ENCODE measurements at places on chromosomes 2 and 18.

GRCh38 chr18:25305584-25305983 lies 46.4 kb downstream of the ZNF521 start:
- no peak for DNase-seq

GRCh38 chr2:182980115-182980514 lies 58.1 kb downstream of the NCKAP1 start:
- DNase-seq, result no peak

DNA sequence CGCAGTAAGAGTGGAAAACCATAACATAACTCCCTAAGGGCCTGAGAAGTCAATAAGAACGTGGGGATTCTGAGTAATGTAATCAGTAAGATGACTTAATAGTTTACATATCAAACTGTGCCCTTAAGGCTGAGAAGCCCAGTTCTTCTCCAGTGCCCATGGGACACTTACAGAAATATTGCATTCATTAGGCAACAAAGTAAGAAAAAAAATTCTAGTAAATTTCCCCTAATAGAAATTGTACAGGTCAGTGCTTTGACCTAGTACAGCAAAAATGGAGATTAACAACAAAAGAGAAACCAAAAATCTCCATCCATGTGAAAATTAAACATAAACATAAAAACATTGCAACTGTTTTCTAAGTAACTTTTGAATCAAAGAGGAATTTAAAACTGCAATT lies 139.8 kb upstream of the HS6ST1 start:
- no peak for DNase-seq

GRCh38 chr2:61951881-61952280 lies 46.4 kb downstream of the COMMD1 start:
- DNase-seq, result no peak

DNA sequence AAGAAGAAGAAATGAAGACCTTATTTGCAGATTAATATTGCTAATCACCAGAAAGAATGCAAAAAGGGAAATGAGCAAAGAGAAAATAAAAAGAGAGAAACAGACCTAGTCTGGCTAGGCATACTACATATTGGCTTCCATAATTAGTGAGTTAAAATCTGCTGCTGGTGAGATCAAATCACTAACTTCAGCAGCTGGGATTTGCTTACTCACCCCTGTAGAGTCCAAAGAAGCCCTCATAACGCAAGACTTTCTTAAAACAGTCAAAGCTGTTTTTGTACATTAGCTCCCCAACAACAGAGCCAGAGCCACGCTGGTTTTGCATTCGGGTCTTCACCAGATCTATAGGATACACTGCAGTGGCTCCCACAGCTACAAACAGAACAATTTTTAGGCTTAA lies 80.9 kb downstream of the SLC25A12 start:
- DNase-seq, result no peak

DNA sequence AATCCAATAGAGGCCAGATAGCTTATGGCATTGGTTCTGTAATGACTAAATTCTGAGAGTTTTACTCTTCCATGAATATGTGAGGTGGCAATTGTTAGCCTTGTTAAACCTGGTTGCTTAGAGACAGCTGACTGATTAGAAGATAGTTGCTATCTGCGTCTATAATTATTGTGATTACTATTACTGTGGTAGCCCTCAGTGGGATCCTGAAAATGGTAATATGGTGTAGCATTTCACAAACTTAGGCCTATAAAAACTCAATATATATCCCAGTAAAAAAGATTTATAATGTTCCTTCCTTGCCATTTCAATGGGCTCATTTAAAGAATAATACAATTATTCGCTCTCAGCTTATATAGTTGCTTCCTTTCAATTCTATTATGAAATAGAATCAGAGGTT lies 405.8 kb upstream of the CDH2 start:
- no peak for DNase-seq

GRCh38 chr2:213286161-213286560 lies 1.9 kb downstream of the SPAG16 start:
- DNase-seq, result no peak

GRCh38 chr2:47174733-47175361 lies 19.7 kb upstream of the STPG4 start:
- DNase-seq, result no peak

GRCh38 chr2:233996461-233996860 lies 54.0 kb upstream of the SPP2 start:
- DNase-seq, result no peak

DNA sequence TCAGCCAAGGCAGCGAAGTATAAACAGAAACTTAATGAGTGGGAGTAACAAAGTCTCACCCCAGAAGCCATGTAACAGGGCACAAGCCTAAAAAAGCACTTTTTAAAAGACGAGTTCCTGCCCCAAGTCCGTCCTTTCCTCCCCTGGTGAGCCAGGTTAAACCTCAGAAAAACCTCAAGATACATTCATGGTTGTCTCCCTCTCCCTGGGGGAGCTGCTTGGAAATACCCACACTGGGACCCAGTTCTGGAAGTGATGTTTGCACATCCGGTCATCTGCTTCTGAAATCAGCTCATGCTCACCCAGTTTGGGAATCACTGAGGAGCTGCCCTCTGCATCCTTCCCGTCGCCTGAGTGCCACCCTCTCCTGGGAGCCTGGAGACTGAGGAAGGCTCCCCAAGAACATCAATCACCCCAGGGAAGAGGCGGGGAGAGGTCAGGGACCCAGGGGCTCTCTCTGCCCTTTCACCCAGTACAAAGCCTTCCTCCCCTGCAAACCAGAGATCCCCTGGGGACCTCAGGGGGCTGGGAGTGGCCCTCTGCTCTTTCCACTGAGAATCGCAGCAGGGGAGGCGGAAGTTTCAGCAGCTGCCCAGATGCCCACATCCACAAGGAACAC lies 150.6 kb upstream of the AGAP1 start:
- DNase-seq, result no peak

- no peak for DNase-seq
Observed at GRCh38 chr2:142944264-142944663, 66.8 kb downstream of the KYNU start.

- DNase-seq, result no peak
Observed at GRCh38 chr18:55097456-55098170, 138.4 kb upstream of the CCDC68 start.

DNA sequence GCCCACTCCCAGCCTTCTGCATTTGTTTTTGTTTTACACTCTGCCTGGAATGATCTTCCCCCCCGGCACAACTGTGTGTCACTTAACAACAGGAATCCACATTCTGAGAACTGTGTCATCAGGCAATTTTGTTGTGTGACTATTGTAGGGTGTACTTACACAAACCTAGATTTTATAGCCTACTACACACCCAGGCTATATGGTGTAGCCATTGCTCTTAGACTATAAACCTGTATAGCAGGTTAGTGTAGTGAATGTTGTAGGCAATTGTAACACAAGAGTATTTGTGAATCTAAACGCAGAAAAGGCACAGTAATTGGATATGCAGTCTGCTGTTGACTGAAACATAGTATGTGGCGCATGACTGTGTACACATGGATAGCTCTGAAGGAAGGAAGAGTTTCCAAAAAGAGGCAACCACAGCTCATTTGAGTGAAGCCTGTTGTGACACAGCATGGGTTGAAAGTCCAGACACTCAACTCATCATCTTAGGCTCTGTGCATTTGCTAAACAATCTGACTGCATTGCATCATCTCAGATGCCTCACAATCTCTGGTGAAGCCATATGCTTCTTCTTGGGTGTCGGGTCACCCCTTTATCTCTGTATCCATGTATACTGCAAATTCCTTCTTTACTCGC lies 506.6 kb upstream of the SPHKAP start:
- DNase-seq, result no peak

GRCh38 chr18:25805323-25805722 lies 285.1 kb downstream of the SS18 start:
- no peak for DNase-seq

DNA sequence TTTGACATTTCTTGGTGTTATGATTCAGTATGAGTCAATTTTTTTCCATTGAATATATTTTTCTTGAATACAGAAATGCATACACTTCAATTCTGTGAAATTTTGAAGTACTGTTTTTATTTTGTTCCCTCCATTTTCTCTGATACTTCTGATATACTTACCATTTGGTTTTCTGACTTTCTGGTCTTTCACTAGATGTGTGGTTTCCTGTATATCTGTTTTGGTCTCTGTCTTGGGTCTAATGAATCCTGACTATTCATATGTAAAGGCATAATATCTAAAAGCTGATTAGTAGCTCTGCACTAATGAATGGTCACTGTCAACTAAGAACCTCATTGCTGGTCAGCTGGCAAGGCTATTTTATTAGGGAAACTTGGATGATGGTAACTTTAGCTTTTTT lies 345.6 kb downstream of the GRB14 start:
- DNase-seq, result no peak

DNA sequence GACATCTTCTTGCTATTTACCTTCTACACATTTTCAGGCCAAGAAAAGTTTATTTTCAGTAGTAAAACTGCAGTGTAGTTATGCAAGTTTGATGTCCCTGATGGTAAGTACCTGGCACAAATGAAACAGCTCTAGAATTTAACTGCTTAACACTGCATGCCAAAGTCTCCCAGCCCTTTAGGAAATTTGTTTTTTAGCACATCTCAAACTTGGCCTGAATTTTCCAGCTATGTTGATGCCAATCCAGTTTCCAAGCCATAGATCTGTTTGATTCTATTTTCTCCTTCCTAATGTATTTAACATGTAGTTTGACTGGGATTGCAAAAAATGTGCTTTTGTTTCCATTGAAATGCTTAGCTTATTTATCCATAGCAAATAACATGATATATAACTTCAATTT lies 29.3 kb upstream of the ZNF385B start:
- no peak for DNase-seq

DNA sequence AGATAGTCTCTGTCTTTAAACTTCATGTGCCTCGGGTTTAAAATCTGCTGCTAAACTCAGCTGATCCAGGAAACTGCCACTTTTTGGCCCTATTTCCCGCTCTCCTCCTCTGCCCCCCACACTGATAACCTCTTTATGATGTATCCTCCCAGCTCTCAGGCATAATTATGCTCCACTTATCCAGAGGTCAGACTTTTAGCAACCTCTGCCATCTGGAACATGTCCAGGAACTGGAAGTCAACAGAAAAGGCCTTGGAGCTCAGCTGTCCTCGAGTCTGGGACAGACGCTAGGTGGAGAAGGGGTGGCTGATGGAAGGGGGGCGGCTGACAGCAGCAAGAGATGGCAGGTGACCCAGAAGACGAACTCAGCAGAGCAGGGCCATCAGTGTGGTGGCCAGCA lies 41.2 kb downstream of the ASAP2 start:
- no peak for DNase-seq

GRCh38 chr2:177478907-177479306 lies 86.3 kb downstream of the AGPS start:
- DNase-seq, result no peak

- DNase-seq, result no peak
Observed at GRCh38 chr18:54233228-54233625, 8.8 kb upstream of the MBD2 start.

DNA sequence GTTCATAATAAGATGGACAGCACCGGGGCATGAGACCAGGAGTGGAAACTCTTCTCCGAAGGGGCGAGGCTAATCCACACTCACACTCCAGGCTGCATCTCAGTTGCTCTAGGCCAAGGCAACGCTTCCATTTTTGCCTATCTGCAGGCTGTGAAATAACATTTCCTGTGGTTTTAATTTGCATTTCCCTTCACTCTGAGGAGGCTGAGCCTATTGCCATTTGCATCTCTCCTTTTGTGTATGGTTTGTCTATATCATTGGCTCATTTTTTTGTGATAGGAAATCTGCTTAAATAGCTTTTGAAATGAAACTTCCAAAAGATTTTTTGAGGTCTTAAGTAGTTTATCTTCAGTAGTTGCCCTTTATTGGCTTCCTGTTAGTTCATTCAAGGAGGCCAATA lies 57.6 kb downstream of the TPGS2 start:
- DNase-seq, result no peak

GRCh38 chr2:18903750-18904149 lies 314.4 kb upstream of the NT5C1B start:
- DNase-seq, result no peak

- no peak for DNase-seq
Observed at GRCh38 chr18:67634631-67635338, 118.3 kb upstream of the DSEL start.

- DNase-seq, result no peak
Observed at GRCh38 chr18:59340817-59341216, 18.2 kb downstream of the LMAN1 start.

DNA sequence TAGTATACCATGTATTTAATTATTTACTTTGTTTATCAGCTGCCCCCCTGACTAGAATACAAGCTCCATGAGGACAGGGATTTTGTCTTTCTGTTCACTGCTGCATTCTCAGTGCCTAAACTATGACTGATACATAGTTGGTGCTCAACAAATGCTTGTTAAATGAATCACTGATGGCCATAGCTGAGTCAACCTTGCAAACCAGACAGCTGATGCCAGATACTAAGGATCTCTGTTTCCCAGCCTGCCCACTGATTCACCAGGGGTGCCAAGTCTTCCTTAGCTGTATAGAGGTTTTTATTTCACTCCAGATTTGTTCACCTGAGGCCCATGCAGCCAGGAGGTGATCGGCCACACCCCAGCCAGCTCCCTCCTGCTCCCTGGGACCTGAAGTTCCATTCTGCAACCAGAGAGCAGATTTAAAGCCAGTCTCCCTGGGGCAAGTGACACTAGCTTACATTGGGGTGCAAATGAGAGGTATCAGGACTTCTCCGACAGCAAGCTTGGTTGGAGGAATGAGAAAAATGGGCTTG lies 92.2 kb downstream of the C1QL2 start:
- DNase-seq, result no peak

DNA sequence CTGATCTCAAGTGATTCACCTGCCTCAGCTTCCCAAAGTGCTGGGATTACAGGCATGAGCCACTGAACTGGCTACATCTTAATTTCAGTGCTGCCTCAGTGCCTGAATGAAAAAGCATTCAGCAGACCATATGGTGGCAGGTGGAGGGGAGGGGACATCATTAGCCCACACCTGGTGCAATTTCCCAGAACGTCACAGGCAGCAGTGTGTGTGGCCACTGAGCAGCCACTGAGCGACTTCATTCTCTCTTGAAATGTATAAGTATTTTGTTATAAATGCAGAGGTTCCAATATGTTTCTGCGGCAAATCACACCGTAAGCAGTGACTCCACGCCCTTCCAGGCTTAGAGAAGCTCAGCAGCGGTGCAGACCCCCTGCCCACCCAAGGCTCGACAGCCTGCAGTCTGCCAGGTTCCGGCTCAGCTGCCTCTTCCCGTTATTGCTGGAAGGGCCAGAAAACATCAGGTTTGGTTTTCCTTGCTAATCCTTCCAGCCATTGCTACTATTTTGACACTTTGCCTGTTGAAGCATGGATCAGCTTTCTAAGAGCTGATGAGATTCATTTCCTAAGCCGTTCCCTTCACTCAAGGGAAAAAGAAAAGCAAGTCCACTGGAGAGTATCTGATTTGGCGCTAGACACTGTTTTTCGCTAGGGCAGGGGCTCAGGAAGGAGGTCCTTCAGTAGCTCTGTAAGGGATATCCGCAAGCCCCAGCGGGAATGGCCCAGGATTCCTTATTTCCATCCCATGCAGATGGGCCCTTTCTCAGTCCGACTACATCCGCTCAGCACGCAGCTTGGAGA lies 250.7 kb downstream of the VAPA start:
- no peak for DNase-seq

GRCh38 chr2:178205853-178206521 lies 11.7 kb downstream of the OSBPL6 start:
- DNase-seq, result no peak
